ENCODE measurements at places on chromosomes 7 and 10. TPM values are rescaled to one million over a fixed set of nuclear protein-coding genes. Genes with fewer than 3 reads are reported as not detected.

DLX6 gene
- not detected for total RNA-seq

CLDN4 gene
- 0.29 TPM for total RNA-seq

MSMB gene
- total RNA-seq = not detected

TAS2R41 gene
- not detected for total RNA-seq

DNA sequence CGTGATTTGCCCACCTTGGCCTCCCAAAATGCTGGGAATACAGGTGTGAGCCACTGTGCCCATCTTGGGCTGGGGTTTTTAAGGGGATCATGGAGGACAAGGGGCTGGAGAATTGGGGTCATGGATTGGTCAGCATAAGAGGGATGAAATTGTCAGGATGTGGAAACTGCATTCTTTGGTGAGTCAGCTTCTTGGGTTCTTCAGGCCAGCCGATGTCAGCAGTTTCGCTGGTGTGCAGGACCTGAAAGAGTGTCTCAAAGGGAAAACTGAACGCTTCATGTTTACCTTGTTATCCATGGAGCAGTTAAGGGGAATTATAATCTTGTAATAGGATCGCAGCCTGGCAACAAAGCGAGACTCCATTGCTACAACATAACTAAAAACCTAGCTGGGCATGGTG lies 13.0 kb downstream of the GALNT17 start:
- no peak for DNase-seq

DNA sequence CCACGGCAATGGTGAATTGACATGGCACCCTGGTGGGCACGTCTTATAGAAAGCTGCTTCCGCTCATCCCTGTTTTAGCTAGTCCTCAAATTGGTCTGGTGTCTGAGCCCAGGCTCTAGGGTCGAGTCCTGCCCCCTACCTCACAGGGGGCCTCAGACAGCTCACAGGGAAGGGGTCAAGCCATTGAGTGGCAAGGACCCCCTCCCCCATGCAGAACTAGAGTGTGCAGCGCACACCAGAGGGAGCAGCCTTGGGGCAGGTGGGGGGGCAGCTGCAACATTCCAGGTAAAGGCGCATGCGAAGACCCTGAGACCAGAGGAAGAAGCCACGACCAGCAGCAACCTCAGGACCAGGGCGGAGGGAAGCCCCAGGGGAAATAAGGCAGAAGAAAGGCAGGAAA lies 240.4 kb upstream of the PPP2R2D start:
- DNase-seq = no peak
